ENCODE measurements at places on chromosomes 16 and 17.
A peak's percentile ranks its signal among the peaks of the same experiment; 100 is the strongest.

DNA sequence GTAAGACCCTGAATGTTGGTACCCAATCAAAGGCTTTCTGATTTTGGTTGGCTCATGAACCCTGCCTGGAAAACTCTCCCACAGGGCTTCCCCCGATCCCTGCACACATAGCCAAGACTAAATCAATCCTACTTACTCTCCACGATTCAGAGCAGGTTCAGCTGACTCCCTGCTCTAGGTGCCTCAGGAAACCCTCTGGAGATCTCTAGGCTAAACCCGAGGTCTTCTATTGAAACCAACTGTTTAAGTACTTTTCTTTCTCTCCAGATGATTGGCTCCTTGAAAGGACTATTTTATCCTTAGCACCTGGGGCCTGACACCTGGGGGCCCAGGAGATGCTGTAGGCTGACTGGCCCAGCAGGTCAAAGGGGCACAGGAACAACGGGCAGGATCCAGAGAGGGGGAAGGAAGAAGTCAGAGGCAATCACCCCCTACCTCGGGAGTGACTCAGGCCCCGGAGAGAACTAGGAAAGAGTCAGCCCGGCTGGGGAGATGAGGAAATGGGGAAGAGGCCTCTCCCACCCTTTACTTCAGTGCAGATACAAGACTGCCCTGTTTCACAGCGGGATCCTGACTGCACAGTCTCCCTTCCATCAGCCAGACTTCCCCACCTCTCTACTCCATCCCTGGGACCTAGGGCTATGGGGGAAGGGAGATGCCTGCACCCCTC lies 2.0 kb downstream of the TBC1D10B start:
- DNase-seq, result peak; percentile 76

GRCh38 chr17:64131606-64132270 lies 1.8 kb upstream of the ERN1 start:
- no peak for DNase-seq

- DNase-seq, result no peak
Observed at GRCh38 chr17:36721560-36722120, 120.3 kb downstream of the MRM1 start.

- no peak for DNase-seq
Observed at GRCh38 chr17:51636291-51636690, 375.9 kb downstream of the UTP18 start.

- DNase-seq, result no peak
Observed at GRCh38 chr16:68403704-68404103, 44.6 kb downstream of the SMPD3 start.

DNA sequence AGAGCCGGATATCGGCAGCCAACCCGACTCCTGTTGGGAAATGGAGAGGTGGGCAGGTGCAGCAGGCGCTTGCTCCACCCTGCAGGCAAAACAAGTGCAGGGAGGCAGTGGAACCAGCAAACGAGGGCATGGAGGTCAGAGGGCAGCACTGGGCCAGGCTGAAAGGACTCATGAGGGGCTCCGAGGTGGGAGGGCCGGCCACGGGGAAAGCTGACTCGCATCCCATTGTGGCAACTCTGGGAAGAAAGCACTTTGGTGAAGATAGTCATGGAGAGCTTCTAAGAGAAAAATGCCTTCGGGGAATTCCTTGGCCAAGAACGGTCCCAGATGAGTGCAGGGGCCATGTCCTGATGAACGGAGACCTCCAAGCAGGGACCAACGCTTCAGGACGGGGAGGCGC lies 4.4 kb downstream of the CYBC1 start:
- DNase-seq, result no peak

DNA sequence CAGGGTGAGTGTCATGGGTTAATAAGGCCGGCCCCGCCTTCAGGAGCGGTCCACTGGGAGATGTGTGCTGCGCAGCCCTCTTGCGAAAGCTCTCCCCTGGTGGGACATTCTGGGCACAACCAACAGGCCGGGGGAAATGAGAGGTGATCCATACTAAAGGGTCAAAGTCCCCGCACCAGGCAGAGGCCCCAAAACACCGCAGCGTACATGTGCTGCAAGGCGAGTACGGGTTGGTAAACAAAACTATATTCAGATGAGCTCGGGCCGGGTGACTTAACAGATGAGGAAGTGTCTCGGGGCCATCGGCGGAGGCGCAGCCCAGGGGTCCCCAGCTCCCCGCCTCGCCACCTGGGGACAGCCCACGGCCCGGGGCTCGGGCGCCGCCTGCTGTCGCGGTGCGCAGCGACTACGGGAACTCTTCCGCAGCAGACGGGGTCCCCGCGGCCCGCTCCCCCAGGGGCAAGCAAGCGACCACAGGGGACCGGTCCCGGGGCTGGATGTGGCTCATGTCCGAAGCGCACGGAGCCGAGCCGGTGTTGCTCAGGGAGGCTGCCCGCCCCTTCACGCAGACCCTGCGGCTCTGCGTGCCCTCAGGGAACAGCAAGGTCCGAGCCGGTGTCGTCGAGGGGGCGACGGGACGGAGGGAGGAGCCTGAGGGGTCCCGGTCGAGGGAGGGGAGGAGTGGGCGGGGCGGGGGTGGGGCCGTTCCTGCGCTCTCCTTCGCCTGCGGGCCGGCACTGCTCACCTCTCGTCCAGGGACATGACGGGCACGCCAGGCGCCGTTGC lies at the start of gene RAB37:
RAB37 (plus strand) TSS at position 744 of the 786 bp plus-strand sequence; CDS start at position 761, 17 bp downstream.
- DNase-seq, result no peak

- DNase-seq, result no peak
Observed at GRCh38 chr17:19727501-19728078, 11.2 kb upstream of the SLC47A2 start.

DNA sequence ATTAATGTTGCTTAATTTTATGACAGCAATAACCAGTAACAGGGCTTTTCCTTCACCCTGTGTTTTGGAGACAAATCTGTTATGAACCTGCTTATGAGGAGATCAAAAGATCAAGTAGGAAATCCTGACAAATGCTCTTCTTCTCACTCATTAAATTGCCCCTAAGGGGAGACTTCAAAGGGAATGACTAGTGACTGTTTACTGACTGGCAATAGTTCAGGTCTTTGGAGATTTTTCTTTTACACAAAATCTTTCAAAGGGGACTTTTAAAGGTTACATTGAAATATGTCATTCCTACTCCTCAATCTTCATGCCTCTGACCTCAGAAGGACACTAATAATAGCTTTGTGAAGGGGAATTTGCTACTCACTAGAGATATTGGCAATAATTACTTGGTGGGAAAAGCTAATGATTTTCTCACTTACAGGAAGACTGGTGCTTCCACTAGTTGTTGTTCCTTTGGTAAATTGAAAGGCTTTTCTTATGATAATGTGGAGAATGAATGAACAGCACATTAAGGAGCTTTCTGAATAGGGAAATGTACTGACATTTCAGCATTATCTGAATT lies 292.9 kb upstream of the CA10 start:
- DNase-seq, result no peak

GRCh38 chr17:71753070-71753469 lies 367.8 kb upstream of the SOX9 start:
- DNase-seq, result no peak

- no peak for DNase-seq
Observed at GRCh38 chr17:63354256-63354655, 91.8 kb downstream of the CYB561 start.

DNA sequence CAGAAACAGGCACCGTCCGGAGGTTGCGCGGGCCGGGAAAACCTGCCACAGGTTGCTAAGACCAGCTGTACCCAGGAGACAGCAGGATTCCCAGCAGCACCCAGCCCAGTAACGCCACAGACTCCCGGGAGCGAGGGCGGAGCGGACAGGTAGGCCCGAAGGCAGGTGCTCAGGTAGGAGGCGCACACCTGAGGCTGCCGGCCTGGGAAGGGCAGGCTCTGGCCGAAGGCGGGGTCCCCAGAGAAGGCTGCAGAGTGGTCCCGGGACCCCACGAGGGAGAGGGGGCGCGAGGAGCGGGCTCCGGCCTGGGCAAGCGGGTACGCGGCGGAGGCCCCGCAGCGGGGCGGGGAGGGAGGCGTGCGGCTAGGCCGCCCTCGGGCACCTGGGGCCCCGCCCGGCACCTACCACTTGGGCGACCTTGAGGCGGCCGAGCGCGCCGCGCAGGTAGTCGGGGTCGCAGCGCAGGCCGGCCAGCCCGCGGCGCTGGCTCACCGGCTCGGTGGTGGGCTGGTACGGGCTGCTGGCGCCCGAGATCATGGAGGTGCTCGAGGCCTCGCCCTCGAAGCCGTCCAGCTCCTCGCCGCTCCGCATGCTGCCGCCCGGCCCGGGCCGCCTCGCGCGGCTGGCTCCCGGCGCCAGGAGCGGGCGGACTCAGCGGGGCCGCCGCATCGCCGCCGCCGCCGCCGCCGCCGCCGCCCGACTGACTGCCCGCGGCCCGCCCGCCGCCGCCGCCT lies 441 bp downstream of the CMTM4 start:
- no peak for DNase-seq

- DNase-seq, result no peak
Observed at GRCh38 chr17:60472449-60472848, 50.2 kb downstream of the CHCT1 start.

- DNase-seq, result no peak
Observed at GRCh38 chr17:21298983-21299519, 14.5 kb downstream of the MAP2K3 start.

- peak; percentile 72 for DNase-seq
Observed at GRCh38 chr16:67428146-67428731, 2.7 kb upstream of the HSD11B2 start.

DNA sequence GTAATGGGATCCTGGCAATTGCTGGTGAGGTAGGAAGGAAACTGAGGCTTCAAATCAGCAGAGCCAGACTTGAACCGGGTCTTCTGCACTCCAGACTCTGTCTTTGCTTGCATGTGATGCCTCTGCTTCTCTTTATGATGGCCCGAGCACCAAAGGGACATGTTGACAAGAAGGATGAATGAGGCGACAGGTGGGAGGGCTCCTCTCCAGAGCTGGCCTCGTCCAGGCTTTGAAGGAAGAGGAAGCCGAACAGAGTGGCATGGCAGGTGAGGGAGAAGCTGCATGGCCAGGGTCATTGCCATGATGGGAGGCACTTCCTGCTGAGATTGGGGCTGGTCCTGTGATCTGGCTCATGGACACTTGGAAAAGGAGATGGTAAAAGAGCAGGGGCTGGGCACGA lies 40.8 kb downstream of the AKAP1 start:
- DNase-seq, result no peak

DNA sequence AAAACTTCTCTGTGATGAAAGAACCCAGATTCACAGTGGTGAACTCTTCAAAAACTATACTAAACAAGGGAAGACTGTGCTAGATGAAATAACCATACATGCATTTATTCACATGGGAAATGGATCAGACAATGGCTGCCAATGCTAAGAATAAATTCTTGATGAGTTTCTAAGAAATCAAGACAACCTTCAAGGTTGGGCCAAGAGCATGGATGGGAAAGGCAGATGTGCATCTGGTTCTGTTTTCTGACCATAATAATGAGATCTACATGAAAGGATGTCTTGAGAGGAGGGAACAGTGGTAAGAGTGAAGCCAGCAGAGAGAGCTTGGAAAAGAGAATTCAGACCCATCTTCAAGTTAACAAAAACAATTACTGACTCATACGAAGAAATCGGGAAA lies 31.4 kb downstream of the ANKRD11 start:
- DNase-seq, result no peak

- no peak for DNase-seq
Observed at GRCh38 chr16:57508035-57508425, 21.7 kb upstream of the DOK4 start.

- no peak for DNase-seq
Observed at GRCh38 chr17:77609553-77610517, 348.7 kb upstream of the TNRC6C start.

DNA sequence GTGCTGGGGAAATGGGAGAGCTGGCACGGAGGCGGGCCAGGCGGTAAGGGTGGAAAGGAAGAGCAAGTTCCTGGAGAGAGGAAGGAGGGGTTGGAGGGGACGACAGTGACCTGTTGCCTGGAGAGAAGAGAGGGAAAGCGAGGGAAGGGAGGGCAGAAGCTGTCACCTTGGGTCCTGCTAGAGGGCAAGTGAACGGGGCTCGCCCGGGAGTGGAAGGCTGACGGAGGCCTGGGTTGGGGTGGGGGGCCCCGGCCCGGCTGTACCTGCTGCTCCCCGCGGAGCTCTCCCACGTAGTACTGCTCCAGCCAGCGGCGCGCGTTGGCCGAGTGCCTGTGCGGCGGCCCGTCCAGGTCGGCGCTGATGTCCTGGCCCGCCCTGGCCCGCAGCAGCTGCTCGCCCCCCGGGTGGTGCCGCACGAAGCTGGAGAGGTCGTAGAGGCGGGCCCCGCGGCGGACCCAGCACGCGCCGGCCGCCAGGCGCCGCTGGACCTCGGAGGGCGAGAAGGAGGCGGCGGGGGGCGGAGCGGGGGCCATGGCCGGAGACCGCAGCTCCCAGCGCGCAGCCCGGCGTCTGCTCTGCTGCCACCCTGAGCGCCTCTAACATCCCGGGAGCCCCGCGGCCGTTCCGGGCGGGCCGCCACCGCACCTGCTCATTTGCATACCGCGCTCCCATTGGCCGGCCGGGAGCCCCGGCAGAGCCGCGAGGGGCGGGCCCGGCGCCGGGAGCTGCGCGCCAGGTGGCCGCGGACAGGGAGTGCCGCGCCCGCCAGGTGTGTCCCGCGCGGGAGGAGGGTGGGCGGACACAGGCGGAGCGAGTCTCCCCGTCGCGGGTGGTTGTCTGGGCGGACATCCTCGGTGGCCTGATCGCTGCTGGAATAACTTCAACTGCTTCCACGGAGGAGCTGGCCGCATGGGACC lies at the start of gene FA2H:
FA2H (minus strand) TSS at position 598 of the 917 bp plus-strand sequence; CDS start at position 533, 65 bp downstream.
- peak; percentile 36 for DNase-seq

- DNase-seq, result no peak
Observed at GRCh38 chr17:7508846-7509245, 24.7 kb downstream of the POLR2A start.

DNA sequence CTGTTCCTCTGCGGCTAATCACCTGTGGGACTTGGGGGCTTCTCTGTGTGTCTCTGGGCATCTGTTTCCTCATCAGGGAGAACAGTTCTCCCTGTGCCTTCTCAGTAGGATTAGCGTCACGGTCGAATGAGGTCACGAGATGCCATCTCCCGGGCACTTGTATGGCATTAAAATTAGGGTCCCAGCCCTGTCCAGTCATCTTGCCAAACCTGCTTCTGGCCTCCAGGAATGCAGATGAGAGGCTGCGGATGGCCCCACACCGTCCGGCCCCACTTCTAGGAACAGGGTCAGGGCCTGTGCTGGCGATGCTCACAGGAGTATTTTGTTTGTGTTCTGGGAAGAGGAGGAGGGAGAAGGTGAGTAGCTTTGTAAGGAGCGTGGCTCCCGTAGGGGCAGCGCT lies 58.5 kb downstream of the OR1D5 start:
- no peak for DNase-seq

DNA sequence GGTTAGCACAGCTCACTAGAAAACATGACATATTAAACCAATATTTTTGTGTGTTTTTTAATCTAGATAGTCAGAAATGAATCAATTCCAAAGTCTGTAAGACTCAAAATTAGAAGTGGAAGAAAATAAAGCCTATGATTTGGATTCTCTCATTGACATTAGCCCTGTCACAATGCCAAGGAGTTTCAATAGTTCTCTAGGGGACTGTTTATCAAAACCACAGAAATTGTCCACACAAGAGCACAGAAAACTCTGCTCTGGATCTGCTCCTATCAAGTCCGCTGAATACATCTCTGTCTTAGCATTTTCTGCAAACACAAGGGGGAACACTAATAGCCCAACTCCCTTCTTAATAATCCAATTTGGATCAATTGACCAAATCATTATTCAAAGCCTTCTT lies 152.0 kb downstream of the HS3ST3B1 start:
- DNase-seq, result no peak

GRCh38 chr17:42817866-42818265 lies 6.2 kb downstream of the BECN1 start:
- DNase-seq, result no peak

- DNase-seq, result no peak
Observed at GRCh38 chr17:78108726-78109488, 19.6 kb downstream of the TMC6 start.

Measured in H54 (cell line).